Cardiac atrium fibroblast (primary cell): ENCODE measurements at places on chromosomes 2 and 18. TPM values are rescaled to one million over a fixed set of nuclear protein-coding genes. Genes with fewer than 3 reads are reported as not detected.

DGKD gene
- 7.0 and 11.5 TPM in 2 replicates for total RNA-seq

RIT2 gene
- total RNA-seq: not detected in 2 replicates

SERPINB11 gene
- not detected in 2 replicates for total RNA-seq

SLC9A2 gene
- total RNA-seq: not detected in 2 replicates

TBR1 gene
- total RNA-seq: not detected in 2 replicates
